GDM1 (cell line): ENCODE measurements at places on chromosomes 2 and 18.

- no peak for DNase-seq
Measured at GRCh38 chr2:211157211-211157610, 600.8 kb downstream of the CPS1 start.

- no peak for DNase-seq
Measured at GRCh38 chr2:124450481-124450880, 425.4 kb downstream of the CNTNAP5 start.

DNA sequence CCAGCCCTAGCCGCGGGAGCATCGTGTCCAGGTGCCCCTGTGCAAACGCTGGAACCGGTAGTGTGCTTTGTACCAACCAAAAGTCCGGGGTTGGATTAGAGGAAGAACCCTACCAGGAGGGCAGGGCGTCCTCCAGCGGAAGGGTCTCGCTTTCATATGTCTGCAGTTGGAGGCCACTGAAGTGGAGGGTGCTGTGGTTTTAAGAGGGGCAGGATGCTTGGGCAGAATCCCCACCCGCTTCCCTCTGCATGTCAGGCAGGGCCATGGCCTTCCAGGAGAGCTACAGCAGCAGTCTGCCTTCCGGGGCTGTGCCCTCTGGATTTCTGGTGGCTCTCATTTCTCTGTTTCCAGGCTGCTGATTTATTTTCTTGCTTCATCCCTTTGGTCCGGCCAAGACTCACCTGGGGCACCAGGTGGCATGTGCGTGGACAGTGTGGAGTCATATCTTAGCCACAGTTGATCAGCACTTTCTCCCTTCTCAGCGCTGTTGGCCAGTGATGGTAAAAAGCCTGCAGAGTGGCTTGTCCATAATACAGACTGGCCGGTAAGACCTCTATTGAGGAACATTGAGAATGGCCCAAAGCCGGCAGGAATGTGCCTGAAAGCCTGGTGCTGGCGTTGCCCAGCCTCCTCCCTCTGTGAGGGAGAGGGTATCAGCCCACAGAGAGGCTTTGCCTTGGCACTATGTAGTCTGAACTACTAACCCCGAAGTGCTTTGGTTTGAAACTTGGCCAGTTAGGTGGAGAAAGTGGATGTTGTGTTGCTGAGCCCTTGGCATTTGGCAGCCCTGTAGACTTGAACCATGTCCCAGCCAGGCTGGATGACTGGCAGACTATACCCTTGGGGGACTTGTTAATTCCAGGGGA, 1.8 kb downstream of the AGAP1 start:
- no peak for DNase-seq

DNA sequence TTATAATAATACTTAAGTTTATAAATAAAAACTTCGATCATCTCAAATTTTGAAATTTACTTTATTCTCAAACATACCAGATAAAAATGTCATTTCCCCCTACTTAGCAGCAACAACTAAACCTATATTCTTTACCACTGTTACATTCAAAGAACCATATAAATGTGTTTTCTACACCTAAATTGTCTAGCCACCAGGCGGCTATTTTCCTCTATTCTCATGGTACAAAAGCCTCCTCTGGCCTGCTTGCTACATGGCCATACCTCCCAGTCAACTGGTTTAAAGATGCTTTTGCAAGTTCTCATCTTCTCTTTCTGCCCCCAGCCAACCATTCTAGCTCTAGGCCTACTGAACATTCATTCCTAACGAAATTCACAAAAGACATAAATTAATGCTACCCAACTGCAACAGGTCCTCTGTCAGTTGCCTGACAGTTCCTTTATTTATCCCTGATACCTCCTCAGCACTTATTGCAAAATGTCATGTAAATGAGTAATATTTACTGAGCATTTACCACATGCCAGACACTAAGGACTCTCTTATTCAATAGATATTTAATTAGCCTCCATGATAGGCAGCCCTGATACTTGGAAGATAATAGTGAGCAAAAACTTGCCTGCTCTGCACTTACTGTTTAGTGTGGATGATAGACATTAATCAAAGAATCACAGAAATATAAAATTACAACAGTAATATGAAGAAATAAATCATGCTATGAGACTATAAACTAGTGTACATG, 5.0 kb downstream of the C1D start:
- DNase-seq: no peak

GRCh38 chr2:162782138-162782537, 56.4 kb downstream of the KCNH7 start:
- DNase-seq: no peak

DNA sequence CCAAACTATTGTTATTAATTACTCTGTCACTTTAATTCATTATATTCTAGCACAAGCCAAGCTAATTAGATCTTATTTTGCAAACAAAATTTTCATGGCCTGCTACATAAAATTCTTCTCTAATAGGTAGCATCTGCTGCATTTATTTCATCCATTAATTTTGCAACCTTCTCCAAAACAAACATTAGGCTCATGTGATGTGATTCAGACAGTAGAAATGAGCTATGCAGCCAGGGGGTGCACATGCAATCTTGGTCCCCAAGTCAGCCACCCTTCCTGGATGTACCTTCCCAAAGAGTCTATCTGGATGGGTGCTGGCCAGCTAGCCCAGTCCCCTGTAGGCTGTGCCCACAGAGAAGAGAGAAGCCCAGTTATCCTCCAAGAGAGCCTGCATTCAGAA, 242.1 kb upstream of the OSR1 start:
- no peak for DNase-seq

- no peak for DNase-seq
Measured at GRCh38 chr2:166632616-166633015, 138.6 kb upstream of the SCN7A start.

GRCh38 chr2:29920631-29921559, 491 bp downstream of the ALK start:
- no peak for DNase-seq

DNA sequence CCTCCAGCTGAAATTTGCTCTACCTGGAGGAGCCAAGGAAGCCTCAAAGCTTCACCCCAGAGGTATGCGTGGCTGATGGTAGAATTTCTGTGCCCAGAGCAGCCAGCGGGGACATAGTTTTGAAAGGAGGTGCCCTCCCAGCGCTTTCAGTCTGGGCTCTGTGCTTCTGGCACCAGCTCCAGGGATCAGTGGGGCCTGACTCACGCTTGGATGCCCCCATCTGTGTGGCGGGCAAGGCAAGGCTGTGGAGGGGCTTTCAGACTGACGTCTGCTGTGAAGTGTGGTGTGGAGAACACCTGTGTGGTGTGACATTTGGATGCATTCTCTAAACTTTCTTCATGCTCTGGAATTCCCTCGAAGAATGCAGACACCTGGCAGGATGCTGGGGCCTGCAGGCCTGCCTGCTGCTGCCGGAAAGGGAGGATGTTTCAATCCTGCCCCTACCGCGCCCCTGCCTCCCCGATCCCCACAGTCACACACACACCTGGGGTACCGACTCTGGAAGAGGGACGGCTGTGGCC, 84.1 kb downstream of the CTIF start:
- DNase-seq: no peak

DNA sequence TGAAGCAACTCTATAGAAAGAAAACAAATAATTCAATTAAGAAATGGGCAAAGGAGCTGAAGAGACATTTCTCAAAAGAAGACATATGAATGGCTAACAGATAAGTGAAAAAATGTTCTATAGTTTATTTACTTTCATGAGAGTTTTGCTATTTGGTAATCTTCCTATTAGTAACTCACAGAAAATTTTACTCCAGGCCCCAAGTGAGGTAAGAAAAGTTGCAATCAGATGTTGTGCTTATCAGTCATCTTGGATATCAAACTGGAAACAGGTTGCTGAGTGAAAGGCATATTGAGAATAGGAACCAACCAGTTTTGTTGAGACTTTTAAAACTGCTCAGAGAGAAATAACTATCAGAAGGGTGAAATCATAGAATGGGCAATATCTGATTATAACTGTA, 1179.0 kb upstream of the ACVR2A start:
- DNase-seq: no peak

DNA sequence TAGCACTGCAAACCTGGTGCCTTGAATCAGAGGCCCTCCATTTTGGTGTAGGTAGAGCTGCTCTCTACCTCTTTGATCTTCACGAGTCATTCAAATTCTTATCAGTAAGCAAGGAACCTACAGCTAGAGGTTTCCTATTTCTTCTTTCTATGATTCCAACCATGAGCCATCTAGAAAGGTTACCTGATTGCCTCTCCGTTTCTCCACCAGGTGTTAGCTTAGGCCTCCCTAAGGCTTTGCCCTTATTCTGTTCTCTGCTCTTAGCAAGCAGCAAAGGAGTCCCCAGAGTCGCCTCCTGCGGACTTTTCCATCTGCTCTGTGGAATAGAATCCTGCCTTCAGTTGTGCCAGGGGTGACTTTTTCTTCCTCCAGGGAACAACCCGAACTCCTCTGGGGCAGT, 173.6 kb downstream of the GRB14 start:
- no peak for DNase-seq

DNA sequence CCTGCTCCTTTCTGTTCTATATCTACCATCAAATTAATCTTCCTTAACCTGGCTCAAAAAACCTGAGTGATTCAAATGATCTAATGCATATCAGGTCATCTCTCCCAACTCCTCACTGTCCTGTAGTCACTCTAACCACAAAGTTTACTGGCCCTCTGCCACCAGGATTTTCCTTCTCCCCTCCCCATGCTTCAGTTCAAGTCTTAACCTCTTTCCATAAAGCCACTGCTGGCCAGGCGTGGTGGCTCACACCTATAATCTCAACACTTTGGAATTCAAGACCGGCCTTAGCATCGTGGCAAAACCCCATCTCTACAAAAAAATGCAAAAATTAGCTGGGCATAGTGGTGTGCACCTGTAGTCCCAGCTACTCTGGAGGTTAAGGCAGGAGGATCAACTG, 7.5 kb upstream of the SP3 start:
- DNase-seq: no peak

- no peak for DNase-seq
Measured at GRCh38 chr2:205367331-205367935, 314.9 kb upstream of the NRP2 start.

- no peak for DNase-seq
Measured at GRCh38 chr2:205679410-205680009, 2.8 kb upstream of the NRP2 start.

DNA sequence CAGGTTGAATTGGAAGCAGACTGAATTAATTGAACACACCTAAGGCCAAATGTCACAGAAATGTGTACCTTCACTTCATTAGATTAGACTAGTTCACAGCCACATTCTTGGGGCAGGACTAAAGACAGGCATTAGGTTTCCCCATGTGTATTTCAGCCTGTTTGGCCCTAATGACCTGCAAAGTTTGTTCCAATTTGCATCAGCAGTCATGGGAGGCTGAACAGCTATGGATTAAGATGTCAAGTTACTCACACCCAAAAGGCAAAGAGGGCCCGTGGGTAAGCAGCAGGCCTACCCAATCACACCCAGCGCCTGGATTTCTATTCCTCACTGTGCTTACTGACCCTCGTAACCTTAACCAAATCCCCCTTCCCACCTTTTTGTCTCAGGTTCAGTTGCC, 99.6 kb upstream of the RIOK3 start:
- no peak for DNase-seq

GRCh38 chr2:121977326-121977725, 221.9 kb downstream of the TSN start:
- no peak for DNase-seq

DNA sequence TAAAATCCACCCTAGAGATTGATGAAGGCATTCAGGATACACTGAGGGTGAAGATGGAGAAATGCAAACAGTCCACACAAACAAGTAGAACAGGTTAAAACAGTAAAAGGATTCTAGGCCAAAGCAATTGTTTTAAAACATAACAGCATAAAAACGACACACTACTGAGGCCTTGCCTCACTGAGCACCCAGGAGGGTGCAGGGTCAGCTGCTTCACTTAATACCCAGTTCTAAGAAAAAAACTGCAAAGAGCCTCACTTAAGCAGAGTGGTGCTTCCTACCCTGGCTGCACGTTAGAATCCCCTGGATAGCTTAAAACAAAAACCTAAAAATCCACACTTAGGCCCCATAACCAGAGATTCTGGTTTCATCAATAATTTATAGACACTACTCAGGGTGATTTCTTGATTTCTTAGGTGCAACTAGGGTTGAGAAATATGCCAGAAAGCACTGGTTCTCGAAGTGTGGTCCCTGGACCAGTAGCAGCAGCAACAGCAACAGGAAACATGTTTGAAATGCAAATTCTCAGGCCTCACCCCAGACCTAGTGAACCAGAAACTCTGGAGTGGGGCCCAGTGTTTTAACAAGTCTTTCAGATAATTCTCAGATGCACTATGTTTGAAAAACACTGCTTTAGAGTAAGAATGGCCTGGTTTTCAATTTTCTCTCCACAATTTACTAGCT, 279.1 kb downstream of the ZEB2 start:
- DNase-seq: no peak

DNA sequence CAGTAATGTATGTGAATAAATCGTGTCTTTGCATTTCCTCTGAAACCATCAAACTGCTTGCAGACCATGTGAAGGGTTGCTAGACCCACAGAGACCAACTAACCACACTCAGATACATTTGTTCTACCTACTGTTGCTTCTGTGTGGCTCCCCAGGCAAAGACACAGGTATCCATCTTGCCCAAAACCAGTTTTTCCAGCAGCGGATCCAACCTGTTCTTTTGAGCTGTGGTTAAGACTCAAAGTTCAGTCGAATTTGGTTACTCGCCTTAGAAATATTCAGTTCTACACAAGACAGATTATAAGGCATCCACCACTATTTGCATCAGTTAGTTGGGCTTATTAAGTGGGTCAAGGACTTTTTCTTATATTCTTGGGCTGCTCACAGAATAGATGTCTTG, 276.2 kb upstream of the EPHA4 start:
- DNase-seq: no peak

DNA sequence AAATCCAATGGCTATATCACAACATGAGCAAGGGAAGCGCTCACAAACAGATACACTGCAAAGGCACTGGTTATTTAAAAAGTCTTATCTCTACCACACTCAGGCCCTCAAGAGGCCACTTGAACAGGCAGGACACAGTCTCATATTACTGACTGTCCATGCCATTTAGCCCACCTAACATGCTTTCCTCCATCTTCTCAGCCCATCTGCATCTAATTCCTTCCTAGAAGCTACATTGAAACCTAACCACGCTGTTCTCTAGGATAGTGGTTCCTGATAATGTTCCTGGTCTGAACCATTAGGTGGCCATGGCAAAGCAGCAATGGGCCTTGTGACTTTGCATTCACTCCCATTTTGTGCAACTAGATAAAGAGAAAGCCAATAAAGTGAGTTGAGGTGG, 22.5 kb upstream of the NEB start:
- no peak for DNase-seq

GRCh38 chr2:102749938-102750337, 11.9 kb upstream of the TMEM182 start:
- DNase-seq: no peak

- DNase-seq: no peak
Measured at GRCh38 chr2:101521487-101521886, 46.6 kb upstream of the RFX8 start.
